Stimulated activated CD4-positive, alpha-beta T cell treated with anti-CD3 and anti-CD28 coated beads, Interleukin-2, amount 100 ng/mL, for 48 hours (primary cell): ENCODE measurements at places on chromosomes 16 and 17.
A peak's percentile ranks its signal among the peaks of the same experiment; 100 is the strongest.

- no peak for DNase-seq
Measured at GRCh38 chr17:77503293-77503655, 362.5 kb downstream of the SEC14L1 start.

DNA sequence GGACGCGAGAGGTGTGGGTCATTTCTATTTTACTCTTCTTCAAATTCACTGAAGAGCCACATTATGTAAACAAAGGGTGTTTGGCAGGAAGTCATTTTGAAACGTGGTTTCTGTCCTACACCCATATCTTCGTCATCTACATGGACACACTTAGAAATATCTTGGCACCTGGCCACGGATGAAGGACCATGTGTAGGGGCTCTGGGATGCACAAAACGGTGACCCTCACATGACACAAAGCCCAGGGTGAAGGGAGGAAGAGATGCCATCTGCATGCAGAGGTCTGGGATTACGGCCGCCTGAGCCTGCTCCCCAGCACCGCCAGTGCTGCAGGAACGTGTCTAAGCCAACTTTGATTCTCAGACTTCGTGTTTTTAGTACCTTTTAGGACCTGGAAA is 130.2 kb upstream of the CHMP6 start:
- no peak for DNase-seq

DNA sequence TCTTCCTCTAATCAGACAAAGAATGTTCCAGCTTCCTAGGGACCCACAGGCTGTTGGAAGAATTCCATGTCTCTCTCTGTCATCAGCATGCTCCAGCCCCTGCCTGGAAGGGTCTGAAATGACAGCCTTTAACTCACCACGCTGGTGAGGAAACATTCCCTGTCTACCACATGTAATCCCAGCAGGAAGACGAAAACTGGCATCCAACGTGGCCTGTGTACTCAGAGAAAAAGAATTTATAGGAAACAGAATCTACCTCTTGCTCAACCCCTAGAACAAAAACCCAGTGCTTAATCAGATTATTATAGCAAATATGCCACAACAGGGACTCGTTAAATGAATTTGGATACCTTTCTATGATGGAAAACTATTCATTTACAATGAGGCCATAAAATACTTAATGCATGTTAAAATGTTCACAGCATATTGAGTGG is 147.3 kb upstream of the FOXF1 start:
- DNase-seq: no peak

GRCh38 chr17:55296171-55296695 is 31.5 kb downstream of the HLF start:
- no peak for DNase-seq

DNA sequence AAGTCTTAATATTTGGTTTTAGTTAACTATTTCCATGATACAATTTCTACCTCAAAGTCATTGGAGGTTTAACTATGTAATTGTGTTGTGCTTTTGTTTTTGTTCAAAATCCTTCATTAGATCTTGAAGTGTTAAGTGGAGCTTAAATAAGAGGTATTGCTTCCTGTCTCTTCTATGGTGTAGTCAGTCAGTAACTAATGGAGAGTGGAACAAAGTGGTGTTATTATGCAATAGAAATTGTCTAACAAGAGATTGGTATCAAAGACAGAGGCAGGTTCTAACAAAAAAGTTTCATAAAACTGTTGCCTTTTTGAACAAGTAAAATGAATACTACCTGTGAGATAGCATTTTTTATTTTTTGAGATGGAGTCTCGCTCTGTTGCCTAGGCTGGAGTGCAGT is 45.2 kb downstream of the GRB7 start:
- DNase-seq: no peak

GRCh38 chr17:44916781-44917241 is 1.5 kb upstream of the GFAP start:
- DNase-seq: no peak

- DNase-seq: no peak
Measured at GRCh38 chr16:51151435-51151960, 428 bp upstream of the SALL1 start.

GRCh38 chr17:73198930-73199260 is 6.0 kb downstream of the COG1 start:
- no peak for DNase-seq

DNA sequence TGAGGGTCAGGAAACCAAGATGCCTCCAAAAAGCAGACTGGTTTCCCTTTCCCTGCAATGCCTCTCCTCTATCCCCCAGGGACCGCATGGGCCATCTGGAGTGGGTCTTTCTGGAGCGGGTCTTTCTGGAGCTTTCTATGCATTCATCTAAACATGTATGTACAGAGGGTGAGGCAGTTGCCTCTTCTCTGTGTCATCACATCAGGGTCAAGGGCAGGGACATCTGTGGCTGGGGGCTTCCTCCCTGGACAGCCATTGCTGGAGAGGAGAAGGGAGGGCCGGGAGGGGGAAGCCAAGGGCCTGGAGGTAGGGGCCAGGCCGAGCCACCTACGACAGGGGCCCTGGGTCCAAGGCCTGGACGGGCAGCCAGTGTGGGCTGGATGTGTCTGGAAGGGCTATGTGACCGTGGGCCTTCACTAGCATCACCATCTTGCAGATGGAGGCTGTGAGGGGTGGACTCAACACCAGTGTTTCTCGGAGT is 840 bp downstream of the ADCY7 start:
- no peak for DNase-seq

DNA sequence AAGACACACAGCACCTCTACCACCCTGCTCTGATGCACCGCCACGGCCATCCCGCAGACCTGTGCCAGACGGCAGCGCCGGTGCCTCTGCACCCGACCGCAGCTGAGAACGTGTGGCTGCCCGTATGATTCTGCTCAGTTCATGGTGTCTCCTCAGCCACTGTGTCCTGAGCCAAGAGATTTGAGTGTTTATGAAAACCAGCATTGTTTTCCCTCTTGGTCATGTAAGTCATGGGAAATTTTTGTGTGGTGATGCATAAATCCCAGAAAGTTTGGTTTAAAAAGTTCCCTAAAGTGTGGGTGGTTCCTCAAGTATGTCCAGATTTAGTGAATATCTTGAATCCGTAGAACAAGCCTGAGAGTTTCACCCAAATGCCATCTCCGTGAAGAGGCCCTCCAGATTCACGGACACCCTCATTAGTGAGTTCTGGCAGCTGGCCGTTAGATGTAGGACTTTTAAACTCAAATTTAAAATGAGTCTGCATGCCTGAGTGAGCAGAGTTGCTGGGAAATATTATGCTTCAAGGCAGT is 57.6 kb downstream of the CDRT4 start:
- DNase-seq: no peak

DNA sequence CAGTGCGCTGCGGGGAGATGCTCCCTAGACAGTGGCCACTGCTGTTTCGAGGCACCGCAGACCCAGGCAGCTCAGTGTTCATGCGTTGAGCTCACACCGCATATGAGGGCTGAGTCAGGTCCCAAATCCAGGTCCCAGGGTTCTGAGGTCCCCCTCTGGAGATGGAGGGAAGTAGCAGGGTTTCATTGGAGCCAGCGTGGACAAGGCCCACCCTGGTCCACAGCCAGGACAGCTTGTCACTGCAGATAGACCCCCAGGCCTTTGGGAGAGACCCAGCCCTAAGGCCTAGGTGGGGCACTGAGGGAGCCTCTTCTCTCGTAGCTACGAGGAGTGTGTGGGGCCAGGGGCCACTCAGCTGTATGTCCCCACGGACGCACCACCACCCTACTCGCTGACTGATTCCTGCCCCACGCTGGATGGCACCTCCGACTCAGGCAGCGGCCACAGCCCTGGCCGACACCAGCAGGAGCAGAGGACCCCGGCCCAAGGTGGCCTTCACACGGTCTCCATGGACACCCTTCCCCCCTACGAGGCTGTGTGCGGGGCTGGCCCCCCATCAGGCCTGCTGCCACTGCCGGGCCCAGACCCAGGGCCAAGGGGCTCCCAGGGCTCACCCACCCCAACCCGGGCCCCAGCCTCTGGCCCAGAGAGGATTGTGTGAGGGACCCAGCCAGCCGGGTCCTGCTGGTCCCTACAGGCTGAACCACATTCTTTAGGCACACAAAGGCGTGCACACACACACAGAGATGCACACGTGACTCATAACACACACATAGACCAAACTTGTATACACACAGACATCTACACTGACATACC is 53.4 kb downstream of the BEAN1 start:
- no peak for DNase-seq

- DNase-seq: no peak
Measured at GRCh38 chr17:65173976-65174683, 37.0 kb downstream of the RGS9 start.

- DNase-seq: no peak
Measured at GRCh38 chr16:10308305-10309193, 77.3 kb upstream of the ATF7IP2 start.

- DNase-seq: no peak
Measured at GRCh38 chr17:31690151-31690551, 168.9 kb downstream of the COPRS start.

- no peak for DNase-seq
Measured at GRCh38 chr16:7492122-7492521, 159.5 kb downstream of the RBFOX1 start.

- no peak for DNase-seq
Measured at GRCh38 chr17:39252788-39253460, 27.2 kb upstream of the STAC2 start.

GRCh38 chr16:49471038-49471727 is 97.6 kb downstream of the C16orf78 start:
- no peak for DNase-seq

DNA sequence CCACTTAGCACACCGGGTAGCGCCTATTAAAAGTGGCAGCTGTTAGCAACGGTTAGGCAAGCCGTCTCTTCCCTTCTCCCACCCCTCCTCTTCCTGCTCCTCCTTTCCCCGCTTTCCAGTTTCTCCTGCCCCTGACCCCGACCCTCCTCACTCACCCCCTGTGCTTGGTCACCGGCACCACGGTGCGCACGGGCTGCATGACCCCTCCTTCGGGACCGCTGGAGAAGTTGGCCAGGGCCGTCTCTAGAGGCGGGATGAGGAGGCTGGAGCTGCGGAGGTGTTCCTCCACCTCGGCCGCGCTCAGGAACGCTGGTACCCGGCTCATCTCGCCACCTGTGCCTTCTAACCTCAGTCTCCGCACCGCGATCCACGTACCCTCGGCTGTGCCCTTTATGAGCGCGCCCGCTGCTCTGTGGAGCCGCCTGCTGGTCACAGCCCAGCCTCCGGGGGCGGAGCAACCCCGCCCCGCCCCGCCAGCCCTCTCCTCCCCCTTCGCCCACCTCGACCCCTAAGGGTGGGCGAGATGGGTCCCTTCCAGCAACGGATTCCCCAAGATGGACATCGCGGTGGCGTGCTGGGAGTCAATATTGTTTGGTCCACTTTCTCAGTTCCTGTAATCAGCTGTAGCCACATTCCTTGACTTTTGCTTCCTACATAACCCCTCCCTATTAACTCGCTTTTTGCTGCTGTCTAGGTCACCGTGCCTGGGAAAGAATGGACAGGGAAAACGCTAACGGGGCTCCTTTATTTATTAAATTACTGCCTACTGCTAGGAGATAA is at the start of gene CRYM:
CRYM (minus strand) TSS at position 364 of the 780 bp plus-strand sequence; CDS start at position 325, 39 bp downstream.
- DNase-seq: peak; percentile 53

- DNase-seq: no peak
Measured at GRCh38 chr17:78290721-78291120, 59.3 kb downstream of the TMEM235 start.

DNA sequence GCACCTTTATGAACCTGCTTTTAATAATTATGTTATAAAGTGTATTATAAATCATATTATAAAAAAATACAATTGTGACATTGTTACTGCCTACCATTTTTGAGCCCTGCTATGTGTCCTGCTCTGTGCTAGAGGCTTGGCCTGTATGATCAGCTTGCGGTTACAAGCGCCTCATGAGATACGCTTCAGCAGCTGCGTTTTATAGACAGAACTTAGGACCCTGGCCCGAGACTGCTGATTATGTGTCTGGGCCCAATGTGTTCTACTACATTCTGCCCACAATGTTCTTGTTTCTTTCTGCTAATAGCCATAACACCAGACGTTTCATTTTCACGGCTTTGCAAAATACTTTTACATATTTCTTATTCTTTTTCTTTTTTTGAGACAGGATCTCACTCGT is 395.8 kb downstream of the SLC39A11 start:
- DNase-seq: no peak

DNA sequence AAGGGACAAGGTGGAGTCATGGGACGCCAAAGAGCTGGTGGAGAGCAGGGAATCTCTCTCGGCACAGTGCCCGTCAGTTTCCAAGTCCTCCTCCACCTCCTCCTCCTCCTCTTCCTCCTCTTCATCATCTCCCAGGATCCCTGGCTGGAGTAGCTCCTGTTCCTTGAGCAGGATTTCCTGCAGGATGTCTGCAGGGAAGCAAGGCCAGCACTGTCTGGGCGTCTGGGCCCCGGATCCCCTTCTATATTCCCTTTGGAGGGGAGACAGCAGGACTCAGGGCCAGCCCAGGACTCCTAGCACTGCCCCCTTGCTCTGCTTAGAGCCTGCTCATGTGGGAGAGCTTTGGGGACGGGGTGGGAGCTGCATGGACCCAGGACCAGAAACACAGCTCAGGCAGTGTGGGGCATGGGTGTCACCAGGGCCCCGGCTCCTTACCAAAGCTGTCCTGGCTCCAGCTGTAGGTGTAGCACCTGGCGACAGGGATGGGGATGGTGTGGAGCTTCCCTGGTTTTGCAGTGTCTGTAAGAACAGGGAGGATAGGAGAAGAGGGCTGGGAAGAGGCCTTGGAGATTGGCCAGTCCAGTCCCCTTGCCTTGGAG is 21.3 kb upstream of the PIK3R6 start:
- DNase-seq: no peak

DNA sequence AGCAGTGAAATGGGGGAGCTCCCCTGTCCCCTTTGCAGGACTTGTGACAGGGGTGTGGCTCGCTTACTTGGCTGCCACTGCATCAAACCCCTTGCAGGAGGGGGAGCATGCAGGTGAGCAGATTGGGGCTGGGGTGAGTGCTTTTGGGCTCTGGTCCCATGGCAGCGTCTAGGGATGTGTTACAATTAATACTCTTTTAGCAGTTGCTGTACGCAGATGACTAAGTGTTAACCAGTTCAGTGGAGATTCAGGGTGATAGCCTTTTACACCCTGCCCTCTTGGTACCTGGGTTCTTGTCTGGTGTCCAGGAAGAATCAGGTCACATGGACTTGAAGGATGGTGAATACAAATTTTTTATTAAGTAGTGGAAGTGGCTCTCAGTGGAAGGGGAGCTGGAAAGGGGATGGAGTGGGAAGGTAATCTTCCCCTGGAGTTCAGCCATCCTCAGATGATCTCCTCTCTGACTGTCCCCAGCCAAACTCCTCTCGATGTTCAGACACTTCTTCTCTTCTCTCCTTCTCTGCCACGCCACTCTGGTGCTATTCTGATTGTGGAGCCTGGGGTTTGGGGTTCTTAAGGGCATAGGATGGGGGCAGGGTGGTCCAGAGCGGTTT is 100.1 kb downstream of the MARF1 start:
- no peak for DNase-seq
